Pancreas (tissue), 10 donors: ENCODE measurements at places on chromosomes 2 and 18. TPM values are rescaled to one million over a fixed set of nuclear protein-coding genes. Genes with fewer than 3 reads are reported as not detected.
A peak's percentile ranks its signal among the peaks of the same experiment; 100 is the strongest.

DNA sequence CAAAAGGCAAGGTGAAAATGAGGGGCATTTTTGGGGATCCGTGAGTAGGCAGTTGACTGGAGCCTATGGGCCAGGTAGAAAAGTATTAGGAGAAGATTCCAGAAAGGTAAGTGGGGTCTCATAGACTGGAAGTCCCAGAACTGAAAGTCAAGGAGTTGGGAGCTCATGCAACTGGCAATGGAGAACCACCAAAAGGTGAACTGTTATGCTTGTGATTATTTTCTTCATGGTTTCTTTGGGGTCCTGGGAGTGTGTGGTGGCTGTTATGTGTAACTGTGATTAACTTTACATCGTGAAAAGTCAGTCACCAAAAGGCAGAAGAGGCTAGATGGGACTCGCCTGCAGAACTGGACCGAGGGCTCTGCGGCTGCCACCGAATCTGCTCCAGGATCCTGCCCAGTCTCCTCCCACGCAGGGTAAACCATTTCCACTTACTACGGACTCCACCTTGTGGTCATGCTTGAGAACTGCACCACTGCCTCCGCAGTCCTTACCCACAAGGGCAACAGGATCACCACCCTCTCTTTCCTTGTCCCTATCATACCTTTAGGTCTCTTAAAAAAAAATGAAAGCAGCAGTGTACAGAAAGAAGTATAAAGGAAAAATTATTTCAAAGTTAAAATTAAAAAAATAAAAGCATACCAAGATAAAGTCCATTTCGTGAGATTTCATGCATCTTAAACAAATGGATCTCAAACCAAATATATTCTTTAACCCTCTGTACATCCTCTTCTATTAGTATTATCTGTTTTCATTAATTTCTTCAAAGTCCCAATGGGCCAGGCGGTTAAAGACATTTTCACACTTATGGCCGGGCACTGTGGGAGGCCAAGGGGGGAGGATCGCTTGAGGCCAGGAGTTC lies 15.6 kb upstream of the CEP68 start:
- H3K27ac ChIP-seq, result no peak overlapping the region
- H3K36me3 ChIP-seq, result no peaks in the 10 kb centered on the region
- H3K4me1 ChIP-seq, result no peaks in the 10 kb centered on the region
- DNase-seq, result peak; percentile 76
- H3K4me3 ChIP-seq, result no peak overlapping the region

- no peaks in the 10 kb centered on the region for H3K36me3 ChIP-seq
- H3K4me3 ChIP-seq, result peak within 1 kb of the TSS; percentile 33
- H3K27me3 ChIP-seq, result no peaks in the 10 kb centered on the region
- H3K4me1 ChIP-seq, result peaks cover 6% of the 10 kb centered on the region
- H3K27ac ChIP-seq, result no peak within 1 kb of the TSS
These were observed at the start of gene KCNE4 for GRCh38 chr2:223051693-223052289. KCNE4 (plus strand) TSS chr2:223052190; CDS start chr2:223052831, 641 bp downstream.

GRCh38 chr18:48475635-48476549 lies 62.9 kb upstream of the CTIF start:
- H3K36me3 ChIP-seq, result no peaks in the 10 kb centered on the region
- no peak overlapping the region for H3K27ac ChIP-seq
- H3K4me1 ChIP-seq, result peaks cover 3% of the 10 kb centered on the region
- H3K27me3 ChIP-seq, result no peaks in the 10 kb centered on the region
- H3K4me3 ChIP-seq, result no peak overlapping the region

- H3K4me3 ChIP-seq, result no peak overlapping the region
- no peaks in the 10 kb centered on the region for H3K36me3 ChIP-seq
- H3K27ac ChIP-seq, result no peak overlapping the region
- no peaks in the 10 kb centered on the region for H3K27me3 ChIP-seq
These were observed 505.5 kb upstream of the FAM98A start for GRCh38 chr2:34104601-34105000.

DNA sequence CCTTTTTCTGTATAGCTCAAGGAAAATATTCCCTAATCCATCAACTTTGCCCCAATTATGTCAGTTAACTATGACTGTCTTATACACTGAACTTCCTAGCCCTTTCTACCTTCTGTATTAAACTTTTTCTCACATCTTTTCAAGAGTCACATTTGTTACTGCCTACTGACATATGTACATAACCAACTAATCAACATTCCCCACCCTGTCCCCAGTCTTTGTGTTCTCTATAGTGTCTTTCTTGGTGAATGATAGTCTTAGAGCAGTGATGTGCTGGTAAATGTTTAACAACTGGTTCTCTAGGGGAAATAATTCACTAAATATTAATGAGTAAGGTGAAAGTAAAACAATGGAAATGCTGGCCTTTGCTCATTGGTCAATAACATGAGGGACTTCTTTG lies 61.6 kb upstream of the PIK3C3 start:
- no peak for DNase-seq
- no peaks in the 10 kb centered on the region for H3K36me3 ChIP-seq
- H3K27me3 ChIP-seq, result no peaks in the 10 kb centered on the region
- H3K4me1 ChIP-seq, result no peaks in the 10 kb centered on the region
- H3K27ac ChIP-seq, result no peak overlapping the region
- no peak overlapping the region for H3K4me3 ChIP-seq

DNA sequence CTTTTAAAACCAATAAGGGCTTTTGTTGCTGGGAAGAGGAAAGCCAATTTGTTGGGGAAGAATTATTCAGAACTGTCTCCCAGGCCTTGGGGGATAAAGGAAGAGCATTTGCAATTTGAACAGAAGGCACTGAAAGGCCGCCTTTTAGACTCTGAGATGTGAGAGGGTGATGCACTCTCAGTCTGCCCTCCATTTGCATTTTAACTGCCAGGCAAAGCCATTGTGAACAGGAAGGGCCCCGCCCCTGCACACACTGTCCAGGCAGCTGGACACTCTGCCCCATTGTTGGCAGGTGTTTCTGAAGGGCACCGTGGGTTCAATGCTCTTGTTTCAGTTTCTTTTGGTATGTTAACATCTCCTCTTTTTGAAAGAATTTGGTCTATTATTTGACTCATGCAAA lies 169.5 kb upstream of the COPS8 start:
- no peaks in the 10 kb centered on the region for H3K27me3 ChIP-seq
- no peak for DNase-seq
- H3K4me3 ChIP-seq, result no peak overlapping the region
- no peaks in the 10 kb centered on the region for H3K4me1 ChIP-seq
- no peaks in the 10 kb centered on the region for H3K36me3 ChIP-seq
- H3K27ac ChIP-seq, result no peak overlapping the region

- no peaks in the 10 kb centered on the region for H3K27me3 ChIP-seq
- H3K36me3 ChIP-seq, result no peaks in the 10 kb centered on the region
- H3K4me3 ChIP-seq, result no peak overlapping the region
- no peaks in the 10 kb centered on the region for H3K4me1 ChIP-seq
These were observed 571.5 kb downstream of the SLC4A3 start for GRCh38 chr2:220198896-220199295.

GRCh38 chr2:23400703-23401102 lies 15.7 kb downstream of the KLHL29 start:
- H3K27ac ChIP-seq, result no peak overlapping the region
- no peak for DNase-seq
- H3K4me3 ChIP-seq, result no peak overlapping the region
- no peaks in the 10 kb centered on the region for H3K27me3 ChIP-seq
- H3K36me3 ChIP-seq, result no peaks in the 10 kb centered on the region
- no peaks in the 10 kb centered on the region for H3K4me1 ChIP-seq

GRCh38 chr2:106841886-106842645 lies 43.9 kb downstream of the ST6GAL2 start:
- H3K27me3 ChIP-seq, result no peaks in the 10 kb centered on the region
- DNase-seq, result peak; percentile 94
- no peaks in the 10 kb centered on the region for H3K4me1 ChIP-seq
- no peaks in the 10 kb centered on the region for H3K36me3 ChIP-seq

DNA sequence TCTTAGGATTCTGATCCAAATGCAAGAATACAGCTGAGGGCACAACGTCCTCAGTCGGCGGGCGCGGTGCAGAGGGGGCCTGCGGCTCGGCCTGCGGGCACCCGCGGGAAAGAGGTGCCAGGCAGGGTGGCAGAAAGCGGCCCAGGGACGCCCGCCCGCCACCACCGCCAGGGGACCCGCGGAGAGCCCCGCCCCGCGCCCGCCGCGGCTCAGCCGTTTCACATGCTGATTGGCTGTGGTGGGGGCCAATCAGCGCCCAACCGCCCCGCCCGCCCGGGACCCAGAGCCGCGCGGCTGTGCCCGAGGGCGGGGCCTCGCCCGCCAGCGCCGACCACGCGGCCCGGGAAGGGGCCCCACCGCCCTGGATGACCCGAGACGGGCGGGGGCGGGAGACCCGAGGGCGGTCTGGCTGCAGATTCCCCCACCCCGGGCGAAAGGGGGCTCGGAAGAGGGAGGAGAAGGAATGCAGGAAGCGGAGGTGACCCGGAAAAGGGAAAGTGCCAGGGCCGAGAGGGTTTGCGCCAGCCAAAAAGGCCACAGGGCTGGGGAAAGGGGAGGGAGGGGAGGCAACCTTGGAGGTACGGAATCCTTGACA lies 8.0 kb downstream of the IRS1 start:
- H3K27me3 ChIP-seq, result no peaks in the 10 kb centered on the region
- H3K4me3 ChIP-seq, result peak overlapping the region; percentile 38
- peaks cover 27% of the 10 kb centered on the region for H3K4me1 ChIP-seq

DNA sequence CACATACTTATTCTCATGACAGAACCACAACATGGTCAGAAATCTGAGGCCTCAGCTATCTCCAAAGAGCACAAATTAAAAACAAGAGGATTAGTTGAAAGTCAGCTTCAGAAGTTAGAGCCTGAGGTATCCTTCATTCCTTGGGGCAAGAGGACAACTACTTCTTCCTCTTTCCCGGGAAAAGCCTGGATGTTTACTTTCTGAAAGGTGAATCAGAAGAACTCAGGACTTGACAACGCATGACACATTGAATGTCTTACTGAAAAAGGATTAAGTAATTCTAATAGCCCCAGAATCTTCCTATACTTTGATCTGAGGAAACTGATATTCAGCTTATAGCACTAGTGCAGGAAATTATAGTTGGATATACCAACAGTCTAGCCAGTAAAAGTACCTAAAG lies 573.2 kb downstream of the METTL4 start:
- no peak overlapping the region for H3K27ac ChIP-seq
- no peaks in the 10 kb centered on the region for H3K36me3 ChIP-seq
- no peaks in the 10 kb centered on the region for H3K4me1 ChIP-seq
- no peak overlapping the region for H3K4me3 ChIP-seq
- no peak for DNase-seq
- H3K27me3 ChIP-seq, result no peaks in the 10 kb centered on the region

DNA sequence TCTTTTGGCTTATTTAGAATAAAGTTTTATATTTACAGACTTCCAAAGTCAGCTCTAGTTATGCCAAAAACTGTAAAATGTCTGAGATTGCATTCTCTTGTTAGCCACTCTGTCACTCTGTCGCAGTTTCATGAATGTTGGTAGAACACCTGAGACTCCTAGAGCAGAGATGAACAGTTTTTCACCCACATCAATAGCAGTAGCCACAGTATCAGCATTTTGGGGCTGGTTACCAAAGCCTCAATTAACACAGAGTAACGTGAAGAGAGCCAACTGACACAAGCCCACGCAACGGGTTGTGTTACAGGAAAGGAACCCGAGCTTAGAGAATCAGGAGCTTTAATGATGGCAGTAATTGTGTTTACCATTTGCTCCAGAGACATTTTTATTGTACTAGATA lies 443.0 kb upstream of the SLC39A10 start:
- DNase-seq, result no peak
- H3K36me3 ChIP-seq, result no peaks in the 10 kb centered on the region
- no peaks in the 10 kb centered on the region for H3K4me1 ChIP-seq
- H3K4me3 ChIP-seq, result no peak overlapping the region

DNA sequence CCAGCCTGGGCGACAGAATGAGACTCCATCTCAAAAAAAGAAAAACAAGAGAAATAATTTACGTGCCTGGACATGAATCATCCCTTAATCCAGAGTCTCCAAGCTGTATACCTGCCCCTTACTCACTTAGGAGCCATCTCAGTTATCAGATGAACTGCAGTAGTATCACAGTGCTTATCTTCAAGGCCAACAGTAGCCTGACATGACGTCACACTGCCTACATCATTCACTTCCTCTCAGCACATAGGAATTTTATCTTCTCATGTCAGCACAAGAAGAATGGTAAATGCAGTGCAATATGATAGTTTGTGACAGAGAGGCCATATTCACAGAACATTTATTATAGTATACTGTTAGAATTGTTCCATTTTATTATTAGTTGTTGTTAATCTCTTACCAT lies 216.6 kb downstream of the SS18 start:
- no peak for DNase-seq
- H3K36me3 ChIP-seq, result no peaks in the 10 kb centered on the region
- no peak overlapping the region for H3K4me3 ChIP-seq
- no peaks in the 10 kb centered on the region for H3K4me1 ChIP-seq
- H3K27me3 ChIP-seq, result no peaks in the 10 kb centered on the region
- no peak overlapping the region for H3K27ac ChIP-seq

- no peak for DNase-seq
- no peaks in the 10 kb centered on the region for H3K27me3 ChIP-seq
- no peaks in the 10 kb centered on the region for H3K36me3 ChIP-seq
- no peaks in the 10 kb centered on the region for H3K4me1 ChIP-seq
- no peak overlapping the region for H3K4me3 ChIP-seq
These were observed 62.6 kb downstream of the EMX1 start for GRCh38 chr2:72979896-72980295.

GRCh38 chr2:167342769-167343168 lies 454.5 kb downstream of the XIRP2 start:
- no peaks in the 10 kb centered on the region for H3K27me3 ChIP-seq
- no peak for DNase-seq
- no peak overlapping the region for H3K4me3 ChIP-seq
- H3K27ac ChIP-seq, result no peak overlapping the region
- H3K4me1 ChIP-seq, result no peaks in the 10 kb centered on the region

- DNase-seq, result no peak
- H3K4me3 ChIP-seq, result no peak overlapping the region
- H3K27ac ChIP-seq, result no peak overlapping the region
- H3K36me3 ChIP-seq, result no peaks in the 10 kb centered on the region
These were observed 13.0 kb downstream of the TMSB10 start for GRCh38 chr2:84918430-84918829.

DNA sequence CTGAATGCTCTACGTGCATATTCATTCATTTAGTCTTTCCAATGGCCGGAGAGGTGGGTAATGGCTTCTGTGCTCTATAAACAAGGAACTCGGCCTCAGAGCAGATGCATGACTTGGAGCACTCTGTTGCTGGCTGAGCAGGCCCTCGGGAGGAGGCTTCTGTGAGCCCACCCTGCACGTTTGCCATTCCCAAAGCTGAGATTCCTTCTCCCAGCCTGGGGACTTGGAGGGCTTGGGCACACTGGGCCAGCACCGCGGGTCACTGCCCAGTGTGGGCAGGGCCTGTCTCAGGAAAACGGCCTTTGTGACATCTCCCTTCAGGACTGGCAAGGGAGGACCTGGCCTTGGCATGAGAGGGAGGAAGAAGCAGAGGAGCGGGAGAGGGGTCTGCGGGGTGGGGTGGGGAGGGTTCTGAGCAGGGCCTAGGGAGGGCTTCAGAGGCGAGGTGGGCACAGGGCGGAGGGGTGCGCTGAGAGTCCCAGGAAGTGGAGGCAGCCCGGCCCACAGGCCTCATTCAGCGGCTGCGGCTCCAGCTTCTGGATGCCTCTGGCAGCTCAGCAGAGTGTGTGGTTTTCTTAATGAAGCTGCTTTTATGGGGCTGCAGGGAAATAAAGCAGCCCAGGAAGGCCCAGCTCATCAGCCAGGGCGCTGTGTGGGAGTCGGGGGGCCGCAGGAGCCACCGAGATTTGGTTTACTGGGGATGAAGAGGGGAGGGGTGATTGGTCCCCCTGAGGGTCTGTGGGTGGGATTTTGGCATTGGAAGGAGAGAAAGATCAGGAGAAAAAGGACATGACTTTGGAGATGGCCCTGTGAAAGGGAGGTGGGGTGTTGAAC lies 51.7 kb upstream of the OTOF start:
- no peaks in the 10 kb centered on the region for H3K27me3 ChIP-seq
- no peaks in the 10 kb centered on the region for H3K36me3 ChIP-seq
- no peak for DNase-seq
- no peak overlapping the region for H3K4me3 ChIP-seq
- H3K4me1 ChIP-seq, result no peaks in the 10 kb centered on the region

AQP4 gene
- polyA plus RNA-seq, result 0.15 TPM

CIB4 gene
- polyA plus RNA-seq, result not detected

CFC1 gene
- polyA plus RNA-seq, result 385 TPM

PLGLB1 gene
- 3.0 TPM for polyA plus RNA-seq

TEX44 gene
- not detected for polyA plus RNA-seq

RTP5 gene
- 0.02 TPM for polyA plus RNA-seq
